ENCODE measurements at places on chromosomes 4 and X.
A peak's percentile ranks its signal among the peaks of the same experiment; 100 is the strongest.

DNA sequence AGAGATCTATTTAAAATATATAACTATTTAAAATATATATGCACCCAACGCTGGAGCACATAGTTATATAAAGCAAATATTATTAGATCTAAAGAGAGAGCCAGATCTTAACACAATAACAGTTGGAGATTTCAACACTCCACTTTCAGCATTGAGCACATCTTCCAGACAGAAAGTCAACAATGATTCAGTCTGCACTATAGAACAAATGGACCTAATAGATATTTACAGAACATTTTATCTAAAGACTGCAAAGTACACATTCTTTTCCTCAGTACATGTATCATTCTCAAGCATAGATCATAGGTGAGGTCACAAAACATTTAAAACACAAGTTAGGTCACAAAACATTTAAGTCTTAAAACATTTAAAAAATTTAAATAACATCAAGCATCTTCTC is 36.4 kb downstream of the NLRP2B start:
- no peak for DNase-seq

- DNase-seq: no peak
Measured at GRCh38 chrX:97847885-97848679, 964.4 kb downstream of the RPA4 start.

DNA sequence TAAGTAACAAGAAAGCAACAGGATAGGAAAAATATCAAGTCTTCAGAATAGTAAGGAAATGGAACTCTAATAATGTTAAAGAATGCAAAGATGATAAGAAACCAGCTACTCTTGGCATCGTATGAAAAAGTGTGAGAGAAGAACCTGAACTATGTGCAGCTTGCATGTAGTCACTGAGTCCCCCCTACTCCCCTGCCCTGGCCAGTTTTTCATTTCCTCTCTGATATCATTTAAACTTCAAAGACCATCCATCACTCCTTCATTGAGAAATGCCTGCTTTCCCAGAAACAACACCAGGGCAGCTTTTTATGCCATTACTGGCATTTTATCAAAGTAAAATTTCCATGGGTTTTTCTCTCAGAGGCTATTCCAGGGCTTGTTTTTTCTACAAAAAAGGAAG is 28.1 kb downstream of the INPP4B start:
- no peak for DNase-seq

GRCh38 chr4:163330916-163331628 is 1.3 kb downstream of the NPY1R start:
- peak; percentile 39 for DNase-seq

- no peak for DNase-seq
Measured at GRCh38 chrX:143095816-143096215, 70.1 kb downstream of the SPANXN4 start.

- DNase-seq: no peak
Measured at GRCh38 chr4:164800786-164801185, 46.9 kb downstream of the SMIM31 start.

DNA sequence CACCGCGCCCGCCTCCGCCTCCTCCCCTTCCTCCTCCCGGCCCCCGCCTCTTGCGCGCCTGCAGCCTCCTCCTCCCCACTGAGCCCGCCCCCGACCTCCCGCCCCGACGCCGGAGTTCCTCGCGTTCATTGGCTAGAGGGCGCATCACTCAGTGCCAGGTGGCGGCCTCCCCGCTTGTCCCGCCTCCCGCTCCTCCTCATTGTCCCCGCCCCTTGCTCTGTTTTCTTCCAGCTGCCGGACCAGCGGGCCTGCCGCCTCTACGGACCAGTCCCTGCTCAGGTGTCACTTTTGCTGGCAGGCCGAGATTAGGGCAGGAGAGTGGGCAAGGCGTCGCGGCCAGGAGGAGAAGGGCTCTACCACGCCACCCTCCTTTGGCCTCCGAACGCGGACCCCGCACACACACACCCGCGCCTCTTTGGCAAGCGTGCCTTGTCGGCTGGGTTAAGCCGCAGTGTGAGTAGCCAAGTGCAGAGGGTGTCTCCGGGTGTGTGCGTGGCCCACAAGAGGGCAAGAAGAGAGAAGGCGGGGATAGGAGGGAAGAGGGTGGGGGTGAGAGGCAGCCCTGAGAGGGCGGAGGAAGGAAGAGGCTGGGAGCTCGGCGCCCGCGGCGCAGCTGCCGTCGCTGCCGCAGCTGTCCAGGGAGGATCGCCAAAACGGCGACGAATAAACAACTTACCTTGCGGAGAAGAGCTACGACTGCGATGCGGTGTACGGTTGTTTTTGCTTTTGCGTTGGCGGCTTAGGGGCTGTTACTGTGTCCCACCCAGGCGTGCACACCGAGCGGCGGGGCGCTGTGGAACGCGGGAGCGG is 436 bp upstream of the PPP3CA start:
- peak; percentile 99 for DNase-seq

- DNase-seq: no peak
Measured at GRCh38 chr4:79395841-79396240, 12.2 kb downstream of the GK2 start.

GRCh38 chr4:157706155-157706554 is 466.7 kb downstream of the GASK1B start:
- no peak for DNase-seq

DNA sequence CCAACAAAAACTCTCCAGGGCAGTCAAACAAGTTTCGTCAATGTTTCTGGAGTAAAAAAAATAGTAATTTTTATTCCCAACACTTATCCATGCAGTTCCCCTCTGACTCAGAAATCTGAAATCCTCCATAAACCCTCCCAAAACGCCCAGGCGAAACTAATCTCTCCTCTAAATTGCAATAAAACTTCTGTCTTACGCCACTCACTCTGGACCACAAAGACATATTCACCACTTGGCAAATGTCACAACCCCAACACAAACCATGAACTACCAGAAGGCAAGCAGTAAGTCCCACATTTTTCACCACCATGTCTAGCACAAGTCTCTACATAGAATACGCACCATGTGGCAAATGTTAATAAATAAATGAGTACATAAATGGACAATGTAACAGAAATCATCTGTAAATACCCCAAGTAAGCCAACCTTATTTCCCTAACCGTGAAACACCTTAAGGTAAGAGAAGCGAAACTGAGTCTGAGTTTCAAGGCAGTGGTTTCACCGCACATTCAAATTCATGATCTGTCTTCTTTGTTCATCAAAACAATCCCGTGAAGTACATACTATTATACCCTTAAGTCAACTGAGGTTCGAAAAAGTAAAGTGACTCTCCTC is 1.6 kb downstream of the PAPSS1 start:
- DNase-seq: no peak

DNA sequence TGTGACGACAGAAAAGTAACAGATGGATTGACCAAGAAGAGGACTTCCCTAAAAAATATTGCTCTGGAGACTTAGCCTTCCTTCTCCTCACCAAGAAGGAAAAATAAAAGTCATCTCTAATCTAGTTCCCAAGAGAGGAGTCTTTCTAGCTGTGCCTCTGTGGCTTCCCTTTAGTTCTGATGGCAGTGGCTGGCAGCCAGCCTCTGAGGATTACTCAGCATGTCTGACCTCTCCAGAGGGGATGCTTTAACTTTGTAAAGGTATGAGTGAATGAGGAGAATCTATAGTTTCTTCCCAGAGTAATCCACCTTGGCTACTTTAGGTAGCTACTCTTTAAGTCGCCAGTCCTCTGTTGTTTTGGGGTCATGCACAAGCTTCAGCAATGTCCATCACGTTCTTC is 163.9 kb upstream of the KIT start:
- DNase-seq: no peak

GRCh38 chr4:76212851-76213414 is 691 bp downstream of the SCARB2 start:
- DNase-seq: peak; percentile 30

DNA sequence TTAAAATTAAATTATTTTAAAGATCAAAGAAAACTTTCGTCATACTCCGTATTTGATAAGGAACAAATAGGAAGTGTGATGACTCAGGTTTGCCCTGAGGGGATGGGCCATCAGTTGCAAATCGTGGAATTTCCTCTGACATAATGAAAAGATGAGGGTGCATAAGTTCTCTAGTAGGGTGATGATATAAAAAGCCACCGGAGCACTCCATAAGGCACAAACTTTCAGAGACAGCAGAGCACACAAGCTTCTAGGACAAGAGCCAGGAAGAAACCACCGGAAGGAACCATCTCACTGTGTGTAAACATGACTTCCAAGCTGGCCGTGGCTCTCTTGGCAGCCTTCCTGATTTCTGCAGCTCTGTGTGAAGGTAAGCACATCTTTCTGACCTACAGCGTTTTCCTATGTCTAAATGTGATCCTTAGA is at the start of gene CXCL8:
Gene CXCL8, plus strand, starts transcription at position 217 of the 426 bp plus-strand sequence. Its CDS starts 90 bp downstream, at position 307.
- DNase-seq: peak; percentile 52

DNA sequence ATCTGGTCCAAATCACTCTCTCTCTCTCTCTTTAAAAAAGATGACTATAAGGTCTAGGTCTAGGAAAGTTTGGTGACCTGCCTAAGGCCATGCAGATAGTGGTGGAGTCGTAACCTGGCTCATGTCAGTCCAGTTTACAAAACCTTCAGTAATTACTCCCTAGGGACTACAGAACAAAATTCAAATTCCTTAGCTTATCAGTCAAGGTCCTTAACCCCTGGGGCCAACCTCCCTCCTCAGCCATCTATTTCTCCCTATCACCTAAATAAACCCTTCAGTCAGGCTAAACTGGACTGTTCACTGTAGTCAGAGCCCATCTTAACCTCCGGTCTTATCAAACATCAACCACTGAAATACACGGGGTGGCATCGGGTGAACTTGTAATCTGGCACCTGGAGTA is 68.9 kb downstream of the MAP3K15 start:
- DNase-seq: no peak

GRCh38 chrX:109920325-109920724 is 82.6 kb upstream of the TMEM164 start:
- no peak for DNase-seq

- DNase-seq: no peak
Measured at GRCh38 chr4:100632163-100632562, 114.3 kb upstream of the EMCN start.

DNA sequence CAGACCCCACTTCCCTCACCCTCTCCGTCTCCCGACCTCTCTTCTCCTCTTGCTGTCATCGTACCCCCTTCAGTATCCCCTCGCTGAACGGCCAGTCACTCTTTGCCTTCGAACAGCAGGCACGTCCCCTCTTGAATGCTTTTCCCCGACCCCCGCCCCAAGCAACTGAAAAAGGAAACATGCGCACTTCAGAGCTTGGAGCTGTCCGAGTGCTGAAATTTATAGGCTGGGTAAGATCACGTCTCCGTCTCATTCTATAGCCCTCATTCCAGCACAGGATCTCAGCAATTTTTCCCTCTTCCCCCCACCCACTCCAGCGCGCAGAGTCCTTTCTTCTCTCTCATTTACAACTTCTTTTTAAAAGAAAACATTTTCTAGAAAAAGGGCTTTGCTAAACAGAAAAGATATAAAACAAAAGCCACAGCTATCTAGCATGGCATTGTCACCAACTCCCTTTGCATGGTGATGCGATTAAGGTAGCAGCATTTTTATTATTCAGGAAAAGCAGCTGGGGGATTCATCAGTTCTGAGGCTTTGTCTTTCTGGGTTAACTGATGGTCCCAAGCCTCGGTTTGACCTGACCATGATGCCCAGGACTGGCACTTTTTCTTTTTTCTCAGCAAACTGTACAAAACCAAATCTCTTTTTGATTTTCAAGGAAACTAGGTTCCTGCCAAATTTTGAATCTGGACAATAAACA is at the start of gene GLRA2:
Gene GLRA2, plus strand, starts transcription at position 247 of the 700 bp plus-strand sequence. CDS start 522 bp downstream, outside the sequence.
- peak; percentile 53 for DNase-seq

GRCh38 chrX:29542152-29542551 is 673.2 kb upstream of the MAGEB2 start:
- no peak for DNase-seq

- DNase-seq: no peak
Measured at GRCh38 chr4:76233967-76234678, 17.4 kb upstream of the FAM47E start.

DNA sequence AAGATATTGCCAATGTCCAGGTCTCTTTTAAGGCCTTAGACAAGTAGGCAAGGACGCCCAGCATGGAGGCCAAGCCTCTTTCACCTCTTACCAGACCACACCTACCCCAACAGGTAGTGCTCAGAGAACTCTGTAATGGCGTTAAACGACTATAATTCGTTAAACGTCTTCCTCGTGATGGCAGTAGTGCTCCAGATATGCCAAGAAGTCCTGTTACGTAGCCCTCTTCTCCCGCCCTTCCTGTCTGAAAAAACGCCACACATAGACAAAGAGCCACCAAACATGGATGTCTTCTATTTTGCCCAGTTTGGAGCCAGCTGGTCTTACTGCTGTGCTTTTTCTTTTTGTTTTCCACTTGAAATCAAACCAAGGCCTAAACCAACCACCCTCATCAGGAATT is 190.7 kb downstream of the OR13H1 start:
- DNase-seq: no peak

DNA sequence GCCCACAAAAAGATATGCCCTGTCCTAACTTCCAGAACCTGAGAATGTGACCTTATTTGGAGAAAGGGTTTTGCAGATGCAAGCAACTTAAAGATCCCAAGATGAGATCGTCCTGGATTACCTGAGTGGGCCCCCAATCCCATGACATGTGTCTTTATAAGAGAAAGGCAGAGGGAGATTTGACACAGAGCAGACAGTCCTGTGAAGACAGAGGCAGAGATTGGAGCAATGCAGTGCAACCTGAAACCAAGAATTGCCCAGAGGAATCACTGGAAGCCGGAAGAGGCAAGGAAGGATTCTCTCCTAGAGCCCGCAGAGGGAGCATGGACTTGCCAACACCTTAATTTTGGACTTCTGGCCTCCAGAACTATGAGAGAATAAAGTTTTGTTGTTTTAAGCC is 171.5 kb downstream of the SMIM20 start:
- DNase-seq: no peak

DNA sequence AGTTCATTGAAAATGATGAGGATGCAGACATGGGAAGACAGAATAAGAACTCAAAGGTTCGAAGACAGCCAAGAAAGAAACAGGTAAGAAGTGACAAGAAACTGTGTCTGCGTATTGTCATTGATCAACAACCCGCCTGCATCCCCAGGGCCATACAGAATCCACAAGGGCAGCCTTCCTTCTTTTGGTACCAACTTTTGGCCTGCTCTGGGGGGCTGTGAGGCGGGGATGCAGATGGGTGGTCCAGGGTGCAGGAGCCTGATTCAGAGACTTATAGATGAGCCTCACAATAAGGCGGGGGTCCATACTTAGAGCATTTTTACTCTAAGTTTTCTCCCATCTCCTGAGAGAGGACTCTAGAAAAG is 9.0 kb downstream of the CC2D2A start:
- DNase-seq: no peak

DNA sequence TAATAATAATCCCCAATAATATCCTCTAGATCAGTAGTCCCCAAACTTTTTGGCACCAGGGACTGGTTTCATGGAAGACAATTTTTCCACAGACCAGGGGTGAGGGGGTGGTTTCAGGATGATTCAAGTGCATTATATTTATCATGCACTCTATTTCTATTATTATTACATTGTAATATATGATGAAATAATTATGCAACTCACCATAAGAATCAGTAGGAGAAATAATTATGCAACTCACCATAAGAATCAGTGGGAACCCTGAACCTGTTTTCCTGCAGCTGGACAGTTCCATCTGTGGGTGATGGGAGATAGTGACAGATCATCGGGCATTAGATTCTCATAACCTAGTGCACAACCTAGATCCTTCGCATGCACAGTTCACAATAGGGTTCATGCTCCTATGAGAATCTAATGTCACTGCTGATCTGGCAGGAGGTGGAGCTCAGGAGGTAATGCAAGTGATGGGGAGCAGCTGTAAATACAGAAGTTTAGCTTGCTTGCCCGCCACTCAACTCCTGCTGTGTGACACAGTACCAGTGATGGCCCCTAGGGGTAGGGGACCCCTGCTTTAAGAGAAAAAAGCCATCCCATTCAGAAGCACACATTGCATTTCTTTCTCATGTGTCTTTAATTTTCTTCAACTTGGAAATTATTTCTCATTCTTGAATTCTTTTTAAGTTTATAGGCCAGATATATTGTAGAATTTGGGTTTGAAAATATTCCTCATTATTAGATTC is 16.0 kb upstream of the SH3RF1 start:
- DNase-seq: no peak
